Activated naive CD4-positive, alpha-beta T cell treated with anti-CD3 and anti-CD28 coated beads, Interleukin-2, amount 50 U/mL, for 72 hours (primary cell): ENCODE measurements at places on chromosomes 2 and 18. TPM values are rescaled to one million over a fixed set of nuclear protein-coding genes. Genes with fewer than 3 reads are reported as not detected.

The PCARE gene
- total RNA-seq = not detected

The G6PC2 gene
- total RNA-seq = not detected

The TSGA10 gene
- total RNA-seq = 5.2 TPM

DNA sequence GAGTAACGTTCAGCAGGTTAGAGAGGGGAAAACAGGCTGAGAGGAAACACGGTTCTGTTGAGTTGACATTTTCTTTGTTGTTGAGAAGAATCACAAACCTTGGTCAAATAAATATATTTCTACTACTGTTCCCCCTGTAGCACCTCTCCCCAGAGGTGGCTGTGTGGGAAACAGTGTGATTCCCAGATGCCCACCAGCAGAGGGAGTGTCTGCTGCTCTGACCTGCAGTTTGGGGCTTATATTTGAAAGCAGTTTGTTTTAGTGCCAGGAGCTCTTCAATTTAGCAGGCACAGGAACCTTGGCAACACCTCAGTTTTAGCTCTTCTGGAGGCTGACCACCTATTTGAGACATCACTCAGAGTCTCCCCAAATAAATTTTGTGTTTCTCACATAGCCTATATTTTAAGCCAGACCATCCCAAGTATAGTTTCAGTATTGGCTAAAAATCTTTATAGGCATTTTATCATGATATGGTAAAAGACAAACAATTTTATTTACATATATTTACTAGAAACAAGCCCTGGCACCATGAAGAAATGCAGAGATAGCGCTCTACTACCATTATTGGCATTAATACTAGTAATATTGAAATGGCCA lies 75.7 kb downstream of the PIK3C3 start:
- no peak for DNase-seq

GRCh38 chr18:74346206-74346605 lies 30.6 kb downstream of the C18orf63 start:
- no peak for DNase-seq

DNA sequence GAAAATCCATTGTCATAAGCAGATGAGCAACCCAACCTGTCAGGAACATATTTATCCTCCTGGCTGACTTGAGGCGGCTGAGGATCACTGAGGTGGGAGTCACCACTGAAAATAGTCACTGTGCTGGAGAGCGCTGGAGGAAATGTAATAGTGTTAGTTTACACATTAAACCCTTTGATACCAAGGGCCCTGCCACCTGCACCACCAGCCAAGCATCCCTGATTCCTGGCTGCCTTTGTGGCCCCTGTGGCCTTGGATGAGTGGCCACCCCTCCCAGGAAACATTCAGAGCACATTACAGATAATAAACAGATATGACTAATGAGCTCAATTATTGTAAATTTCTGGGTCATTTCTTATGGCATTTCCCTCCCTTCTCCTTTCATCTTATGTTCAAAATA lies 105.9 kb downstream of the LYPD1 start:
- DNase-seq = no peak

DNA sequence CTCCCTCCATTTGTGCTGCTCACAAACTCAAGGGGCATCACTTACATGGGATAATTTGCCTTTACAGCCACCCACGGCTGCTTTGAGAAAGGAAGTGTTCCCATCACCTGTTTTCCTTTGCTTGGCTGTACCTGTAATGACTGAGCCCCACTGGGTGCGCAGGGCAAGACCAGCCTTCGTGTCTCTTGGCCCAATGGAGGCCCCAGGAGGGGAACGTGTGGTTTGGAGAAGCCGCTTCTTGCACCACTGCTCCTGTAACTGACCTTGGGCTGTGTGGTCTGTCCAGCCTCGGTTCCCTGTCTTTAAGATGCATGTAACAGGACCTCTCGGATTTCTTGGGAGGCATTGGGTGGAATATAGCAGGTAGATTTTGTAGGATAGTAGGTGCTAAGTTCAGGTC lies 41.1 kb downstream of the LDLRAD4 start:
- DNase-seq = no peak

The MOCOS gene
- 0.19 TPM for total RNA-seq

The MDH1B gene
- total RNA-seq = 1.4 TPM

- no peak for DNase-seq
Observed at GRCh38 chr2:174338671-174339560, 4.2 kb downstream of the SP9 start.

GRCh38 chr2:20178249-20178607 lies 46.7 kb downstream of the SDC1 start:
- DNase-seq = no peak

- no peak for DNase-seq
Observed at GRCh38 chr2:232075080-232075479, 113.6 kb downstream of the DIS3L2 start.

The GATA6 gene
- not detected for total RNA-seq

The SDC1 gene
- 0.11 TPM for total RNA-seq

The TMEM37 gene
- not detected for total RNA-seq

GRCh38 chr2:238428866-238429265 lies 2.1 kb downstream of the ASB1 start:
- DNase-seq = no peak

- no peak for DNase-seq
Observed at GRCh38 chr2:60834270-60834717, 47.1 kb upstream of the REL start.

The CYBRD1 gene
- 1.9 TPM for total RNA-seq

GRCh38 chr2:177281400-177282180 lies 17.1 kb upstream of the NFE2L2 start:
- DNase-seq = no peak

DNA sequence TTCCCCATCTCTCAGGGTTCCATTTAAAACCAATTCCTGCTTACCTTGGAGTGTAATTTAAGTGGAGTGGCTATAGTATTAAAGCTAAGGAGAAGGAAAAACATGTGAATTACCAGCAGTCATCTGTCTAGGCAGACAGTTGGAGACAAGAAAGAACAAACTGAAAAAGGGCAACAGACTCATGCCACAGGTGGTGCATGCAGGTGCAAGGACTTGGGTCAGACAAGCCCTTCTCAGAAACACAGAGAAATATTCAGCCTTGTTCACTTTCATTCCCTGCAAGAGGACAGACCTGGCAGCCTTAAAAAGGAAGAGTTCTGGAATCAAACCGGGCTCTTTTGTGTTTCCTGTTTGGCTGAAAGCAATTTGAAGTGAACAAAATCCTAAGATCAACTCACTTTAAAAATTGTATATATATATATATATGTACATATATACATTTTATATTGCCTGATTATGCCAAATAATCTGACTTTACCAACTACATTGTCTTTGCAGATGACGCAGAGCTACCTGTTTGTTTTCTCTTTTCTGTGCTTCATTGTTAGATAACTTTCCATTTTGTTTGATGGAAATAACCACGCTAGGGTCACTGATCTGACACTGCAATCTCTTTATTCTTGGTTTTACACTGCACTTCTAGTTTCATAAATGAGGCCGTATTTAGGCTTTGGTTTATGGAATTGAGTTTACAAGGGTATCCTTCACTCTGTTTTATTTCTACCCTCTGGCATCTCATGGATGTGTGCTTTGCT lies 35.1 kb upstream of the VPS54 start:
- no peak for DNase-seq

The SERPINB2 gene
- total RNA-seq = not detected

The PAX8 gene
- total RNA-seq = 0.35 TPM

The PRKAG3 gene
- not detected for total RNA-seq

The KHK gene
- 16.3 TPM for total RNA-seq

GRCh38 chr2:15069149-15069548 lies 436.6 kb downstream of the LRATD1 start:
- DNase-seq = no peak

The KCNIP3 gene
- not detected for total RNA-seq

DNA sequence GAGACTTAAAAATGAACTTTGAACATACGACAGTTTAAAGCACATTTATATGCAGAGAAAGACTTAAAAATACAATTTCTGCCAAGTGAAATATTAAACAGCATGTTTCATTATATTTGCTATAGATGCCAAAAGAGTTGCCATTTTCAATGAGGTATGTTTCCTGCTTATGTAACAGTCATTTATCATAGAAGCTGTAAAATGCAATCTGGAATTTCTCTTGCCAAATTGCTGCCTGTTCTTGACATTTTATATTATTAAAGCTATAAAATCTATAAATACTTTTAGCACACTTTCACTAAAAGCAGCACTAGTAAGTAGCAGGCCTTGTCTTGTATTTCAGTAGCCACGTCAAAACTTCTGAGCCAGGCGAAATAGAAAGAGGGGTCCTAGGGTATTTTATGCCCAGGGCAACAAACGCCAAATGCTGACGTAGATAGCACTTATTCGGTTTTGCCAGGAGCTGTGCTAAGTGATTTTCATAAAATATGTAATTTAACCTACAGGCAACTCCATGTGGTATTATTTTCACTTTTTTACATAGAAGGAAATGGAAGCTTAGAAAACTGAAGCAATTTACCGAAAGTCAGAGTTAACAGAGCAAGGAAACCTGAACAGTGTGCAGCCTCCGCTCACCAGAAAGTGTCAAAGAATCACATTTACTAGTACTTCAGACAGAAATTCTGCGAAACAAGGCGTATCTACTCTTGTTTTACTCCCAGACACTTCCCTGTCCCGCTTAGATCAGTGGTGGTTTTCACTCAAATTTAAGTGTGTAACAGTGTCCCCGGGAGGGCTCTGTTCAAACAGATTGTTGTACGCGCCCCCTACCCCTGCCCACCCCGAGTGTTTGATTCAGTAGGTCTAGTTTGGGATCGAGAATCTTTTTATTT lies 1.2 kb upstream of the CYP20A1 start:
- no peak for DNase-seq

DNA sequence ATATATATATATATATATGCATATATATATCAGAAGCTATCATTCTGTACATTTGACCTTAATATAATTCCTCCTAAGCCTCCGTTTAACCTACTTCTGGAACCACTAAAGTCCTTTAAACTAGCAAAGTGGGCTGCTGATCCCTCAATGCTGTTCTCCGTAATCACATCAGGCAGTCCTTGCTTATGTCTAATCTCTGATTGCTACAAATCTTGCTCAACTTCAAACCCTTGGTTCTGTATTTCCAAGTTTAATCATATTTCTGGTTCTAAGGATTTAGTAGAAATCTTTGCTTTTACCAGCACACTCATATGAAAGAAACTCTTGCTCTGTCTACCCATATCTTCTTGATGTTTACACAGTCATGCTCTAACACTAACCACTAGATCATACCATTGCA lies 91.5 kb upstream of the GALNT13 start:
- DNase-seq = no peak

The PROC gene
- total RNA-seq = not detected

DNA sequence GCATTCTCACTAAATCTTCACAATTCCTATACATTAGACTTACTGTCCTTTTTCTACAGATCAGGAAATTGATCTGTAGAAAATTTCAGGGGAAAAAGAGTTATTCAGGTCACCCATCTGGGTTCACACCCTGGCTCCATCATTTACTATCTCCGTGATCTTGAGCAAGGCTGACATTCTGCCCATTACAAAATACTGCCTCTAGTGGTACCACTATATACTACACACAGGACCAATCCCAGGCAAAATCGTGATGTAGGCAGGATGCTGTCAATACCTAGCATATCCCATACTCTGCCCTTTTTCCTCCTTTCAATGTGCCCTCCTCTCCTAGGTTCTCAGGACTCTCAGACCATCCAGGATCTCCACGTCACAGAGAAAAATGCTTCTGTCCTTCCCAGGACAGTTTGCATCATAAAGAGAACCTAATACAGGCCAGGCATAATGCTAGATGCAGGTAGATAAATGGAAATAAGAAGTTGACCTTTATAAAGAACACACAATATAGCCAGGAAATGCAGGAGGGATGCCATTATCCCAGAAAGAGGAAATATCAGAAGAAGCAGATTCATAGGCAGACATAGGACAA lies 101.9 kb downstream of the CDH20 start:
- no peak for DNase-seq

GRCh38 chr2:174486563-174487107 lies at the start of gene GPR155:
TSS of gene GPR155 (minus strand) at chr2:174487029. CDS start at chr2:174481956, 5,073 bp downstream.
- peak; percentile 56 for DNase-seq

DNA sequence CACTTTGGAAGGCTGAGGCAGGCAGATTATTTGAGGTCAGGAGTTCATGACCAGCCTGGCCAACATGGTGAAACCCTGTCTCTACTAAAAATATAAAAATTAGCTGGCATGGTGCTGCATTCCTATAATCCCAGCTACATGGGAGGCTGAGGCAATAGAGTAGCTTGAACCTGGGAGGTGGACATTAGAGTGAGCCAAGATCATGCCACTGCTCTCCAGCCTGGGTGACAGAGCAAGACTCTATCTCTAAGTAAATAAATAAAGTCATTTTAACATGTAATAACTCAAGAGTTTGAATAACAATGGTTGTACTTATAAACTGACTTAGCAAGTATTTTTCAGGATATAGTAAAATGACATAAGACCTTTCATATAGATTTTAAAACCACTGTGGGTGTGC lies 169.3 kb upstream of the FN1 start:
- DNase-seq = no peak

GRCh38 chr2:189933041-189933440 lies 129.5 kb downstream of the MSTN start:
- no peak for DNase-seq

GRCh38 chr2:37622450-37623100 lies 48.9 kb downstream of the CDC42EP3 start:
- no peak for DNase-seq

GRCh38 chr2:235520787-235521186 lies 26.9 kb downstream of the AGAP1 start:
- DNase-seq = no peak

DNA sequence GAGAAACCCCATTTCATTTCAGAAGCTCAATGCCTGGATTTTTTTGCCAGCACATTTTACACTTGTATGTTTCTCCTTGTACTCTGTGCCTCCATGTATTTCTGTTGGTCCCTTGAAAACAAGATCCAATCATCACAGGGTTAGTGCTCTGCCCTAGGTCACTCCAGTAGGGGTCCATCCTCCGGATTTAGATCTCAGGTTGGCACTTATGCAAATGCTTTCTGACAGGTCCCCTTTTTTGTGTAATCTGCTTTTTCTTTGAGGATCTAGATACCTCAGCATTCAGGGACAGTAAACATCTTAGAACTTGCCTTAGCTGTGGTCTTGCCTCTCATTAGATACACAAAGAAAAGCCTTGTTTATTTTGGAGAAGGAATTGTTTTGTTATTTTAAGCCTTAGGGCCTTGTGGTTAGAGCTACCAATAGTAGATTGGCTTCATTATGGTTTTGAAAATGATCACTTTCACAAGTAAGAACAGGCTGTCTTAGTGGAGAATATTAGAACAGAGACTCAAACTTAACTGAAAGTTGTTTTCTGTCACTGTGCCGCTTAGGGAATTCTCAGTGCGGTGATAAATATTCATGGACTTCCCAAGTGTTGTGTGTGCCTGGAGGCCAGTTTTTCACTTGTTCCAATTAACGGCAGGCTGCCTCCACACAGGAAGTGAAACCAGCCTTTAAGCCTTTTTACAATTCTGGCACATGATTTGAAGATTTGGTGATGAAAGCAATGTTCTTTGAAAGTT lies 7.8 kb downstream of the MERTK start:
- DNase-seq = no peak
